GM03348 (cell line): ENCODE measurements at places on chromosomes 12 and 14.
A peak's percentile ranks its signal among the peaks of the same experiment; 100 is the strongest.

DNA sequence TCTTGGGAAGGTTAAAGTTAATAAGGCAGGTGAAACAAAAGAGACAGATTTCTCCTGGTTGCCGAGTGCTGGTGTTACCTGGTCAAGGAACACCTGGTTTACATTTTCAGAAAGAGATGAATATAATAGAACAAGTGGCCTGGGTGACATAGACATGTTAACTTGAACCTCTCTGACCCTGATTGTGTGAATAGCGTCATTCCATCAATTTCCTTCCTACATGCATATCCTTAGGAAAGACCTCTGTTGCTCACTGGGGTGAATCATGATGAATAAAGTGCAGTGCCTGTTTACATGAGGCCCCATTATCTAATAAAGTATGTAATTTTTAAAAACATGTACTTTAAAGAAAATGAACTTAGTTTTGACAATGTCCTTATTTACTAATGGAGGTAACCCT lies 1822.9 kb upstream of the FLRT2 start:
- no peak for DNase-seq

GRCh38 chr14:31947680-31948595 lies 129.2 kb upstream of the ARHGAP5 start:
- no peak for DNase-seq

GRCh38 chr12:123828854-123829547 lies 66.9 kb downstream of the DNAH10 start:
- DNase-seq = no peak

DNA sequence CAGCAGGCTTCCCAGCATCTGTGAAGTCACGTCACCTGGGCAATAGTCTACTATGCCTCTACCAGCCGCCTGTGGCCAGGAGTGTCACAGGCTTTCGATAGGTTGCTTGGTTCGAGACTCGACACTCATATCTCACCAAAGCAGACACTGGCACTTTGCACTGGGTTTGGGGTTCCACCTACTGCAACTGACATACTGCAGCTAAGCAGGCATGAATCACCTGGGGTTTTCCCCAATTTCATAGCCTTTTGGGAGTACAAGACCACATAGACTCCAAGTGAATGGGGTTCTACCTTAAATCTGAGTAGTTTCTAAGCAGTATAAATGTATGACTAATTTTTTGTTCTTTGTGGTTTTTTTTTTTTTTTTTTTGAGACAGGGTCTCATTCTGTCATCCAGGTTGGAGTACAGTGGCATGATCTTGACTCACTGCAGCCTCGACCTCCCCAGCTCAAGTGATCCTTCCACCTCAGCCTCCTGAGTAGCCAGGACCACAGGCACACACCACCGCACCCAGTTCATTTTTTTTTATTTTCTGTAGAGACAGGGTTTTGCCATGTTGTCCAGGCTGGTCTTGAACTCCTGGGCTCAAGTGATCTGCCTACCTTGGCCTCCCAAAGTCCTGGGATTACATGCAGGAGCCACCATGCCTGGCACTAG lies 32.1 kb downstream of the DMAC2L start:
- DNase-seq = no peak

DNA sequence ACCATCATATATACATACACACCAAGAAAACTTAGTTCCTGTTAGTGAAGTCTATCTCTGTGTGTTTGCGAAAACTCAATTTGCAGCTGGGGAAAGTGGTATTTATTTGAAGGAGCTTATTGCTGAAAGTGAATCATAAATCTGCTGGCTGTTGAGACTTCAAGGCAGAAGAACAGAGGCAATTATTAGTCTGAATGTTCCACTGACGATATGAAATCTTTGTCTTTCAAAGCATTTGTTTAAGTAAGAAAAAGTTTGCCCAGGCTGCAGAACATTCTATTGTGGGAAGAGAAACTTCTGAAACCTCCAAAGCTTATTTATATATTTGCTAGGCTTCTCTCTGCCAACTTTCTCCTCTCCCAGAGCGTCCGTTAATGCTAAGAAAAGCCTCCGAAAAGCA lies 255.7 kb upstream of the TMPO start:
- no peak for DNase-seq

- DNase-seq = peak; percentile 42
These were observed 57.0 kb upstream of the FBRSL1 start for GRCh38 chr12:132432721-132433577.

DNA sequence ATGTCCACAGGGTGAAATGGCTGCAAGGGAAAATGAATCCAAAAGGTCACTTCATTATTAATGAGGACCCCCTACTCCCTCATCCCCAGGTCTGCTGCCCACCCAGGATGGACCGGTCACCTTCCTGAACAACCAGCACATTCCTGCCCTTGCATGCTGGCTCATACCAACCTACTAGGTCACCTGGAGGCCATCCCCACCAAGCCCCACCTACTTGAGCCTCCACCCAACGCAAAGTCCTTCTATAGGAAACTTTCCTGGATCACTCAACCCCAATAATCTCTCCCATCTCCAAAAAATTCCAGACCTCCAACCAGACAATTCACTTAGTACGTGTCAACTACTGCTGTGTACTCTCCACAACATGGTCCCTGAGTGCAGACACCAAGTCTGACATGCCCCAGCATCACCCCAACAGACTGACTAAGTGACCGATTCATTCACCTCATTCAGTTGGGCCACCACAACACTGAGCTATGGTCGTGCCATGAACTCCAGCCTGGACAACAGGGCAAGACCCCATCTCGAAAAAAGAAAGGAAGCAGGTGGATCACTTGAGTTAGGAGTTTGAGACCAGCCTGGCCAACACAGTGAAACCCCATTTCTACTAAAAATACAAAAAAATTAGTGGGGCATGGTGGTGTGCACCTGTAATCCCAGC lies 18.1 kb downstream of the CLMN start:
- DNase-seq = no peak

DNA sequence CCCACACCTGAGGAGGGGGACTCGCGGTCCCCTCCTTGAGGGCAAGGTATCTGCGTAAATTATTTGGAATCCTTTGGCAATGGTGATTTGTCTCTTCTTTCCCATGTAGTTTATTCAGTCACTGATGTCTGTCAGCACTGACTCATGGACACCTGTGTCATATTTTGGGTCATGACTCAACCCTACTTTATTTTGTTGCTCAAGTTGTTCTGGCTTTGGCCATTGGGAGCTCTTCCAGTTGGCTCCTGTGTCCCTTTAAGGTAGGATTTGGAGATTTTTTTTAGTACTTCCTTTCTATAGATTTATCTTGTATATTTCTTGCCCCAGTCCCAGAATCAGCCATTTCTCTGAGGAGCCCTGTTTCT lies 47.4 kb upstream of the C14orf180 start:
- DNase-seq = no peak

DNA sequence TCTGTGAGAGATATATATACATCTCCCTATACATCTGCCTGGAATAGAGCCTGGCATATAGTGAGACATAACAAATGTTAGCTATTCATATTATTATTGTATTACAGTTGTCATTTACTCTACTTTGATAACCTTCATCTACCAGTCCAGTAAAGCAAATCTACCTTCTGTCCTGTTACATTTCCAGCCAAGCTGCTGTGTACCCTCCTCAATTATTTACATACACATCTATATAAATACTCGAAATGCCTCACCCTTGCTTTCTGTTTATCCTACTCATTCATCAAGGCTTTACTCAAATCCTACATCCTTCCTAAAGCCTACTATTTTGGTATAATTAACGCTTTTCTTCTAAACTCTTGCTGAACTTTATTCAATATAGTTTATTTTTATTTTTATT lies 8.7 kb downstream of the ZBTB1 start:
- DNase-seq = no peak

GRCh38 chr12:58479401-58479800 lies 440.9 kb downstream of the LRIG3 start:
- DNase-seq = no peak

DNA sequence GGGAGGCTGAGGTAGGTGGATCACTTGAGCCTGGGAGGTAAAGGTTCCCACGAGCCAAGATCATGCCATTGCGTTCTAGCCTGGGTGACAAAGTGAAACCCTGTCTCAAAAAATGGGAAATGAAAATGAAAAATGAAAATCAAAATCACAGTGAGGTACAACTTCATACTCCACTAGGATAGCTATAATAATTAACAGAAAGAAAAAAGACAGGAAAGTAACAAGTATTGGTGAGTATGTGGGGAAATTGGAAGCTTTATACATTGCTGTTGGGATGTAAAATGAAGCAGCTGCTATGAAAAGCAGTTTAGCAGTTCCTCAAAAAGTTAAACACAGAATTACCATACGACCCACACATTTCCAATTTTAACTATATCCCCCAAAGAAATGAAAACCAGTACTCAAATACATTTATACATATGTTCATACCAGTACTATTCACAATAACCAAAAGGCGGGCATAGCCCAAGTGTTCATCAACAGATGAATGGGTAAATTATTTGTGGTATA lies 22.2 kb downstream of the SGPP1 start:
- DNase-seq = no peak

DNA sequence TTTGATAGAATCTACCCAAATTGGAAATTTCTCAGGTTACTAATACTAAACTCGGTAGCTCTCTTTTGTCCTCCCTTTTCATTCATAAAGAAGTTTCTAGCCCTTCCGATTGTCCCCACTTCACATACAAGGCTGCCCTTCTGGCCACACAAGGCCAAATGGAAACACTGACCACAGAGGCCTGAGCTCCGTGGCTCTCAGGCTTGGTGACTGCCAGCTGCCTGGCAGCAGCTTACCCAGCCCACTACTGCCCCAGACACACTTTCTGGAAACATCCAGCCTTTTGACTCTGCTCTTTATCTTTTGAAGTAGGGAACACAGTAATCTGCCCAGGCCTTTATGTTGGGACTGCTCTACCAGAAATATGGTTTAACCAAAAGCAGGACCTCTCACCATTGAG lies 167.2 kb downstream of the GCH1 start:
- no peak for DNase-seq

DNA sequence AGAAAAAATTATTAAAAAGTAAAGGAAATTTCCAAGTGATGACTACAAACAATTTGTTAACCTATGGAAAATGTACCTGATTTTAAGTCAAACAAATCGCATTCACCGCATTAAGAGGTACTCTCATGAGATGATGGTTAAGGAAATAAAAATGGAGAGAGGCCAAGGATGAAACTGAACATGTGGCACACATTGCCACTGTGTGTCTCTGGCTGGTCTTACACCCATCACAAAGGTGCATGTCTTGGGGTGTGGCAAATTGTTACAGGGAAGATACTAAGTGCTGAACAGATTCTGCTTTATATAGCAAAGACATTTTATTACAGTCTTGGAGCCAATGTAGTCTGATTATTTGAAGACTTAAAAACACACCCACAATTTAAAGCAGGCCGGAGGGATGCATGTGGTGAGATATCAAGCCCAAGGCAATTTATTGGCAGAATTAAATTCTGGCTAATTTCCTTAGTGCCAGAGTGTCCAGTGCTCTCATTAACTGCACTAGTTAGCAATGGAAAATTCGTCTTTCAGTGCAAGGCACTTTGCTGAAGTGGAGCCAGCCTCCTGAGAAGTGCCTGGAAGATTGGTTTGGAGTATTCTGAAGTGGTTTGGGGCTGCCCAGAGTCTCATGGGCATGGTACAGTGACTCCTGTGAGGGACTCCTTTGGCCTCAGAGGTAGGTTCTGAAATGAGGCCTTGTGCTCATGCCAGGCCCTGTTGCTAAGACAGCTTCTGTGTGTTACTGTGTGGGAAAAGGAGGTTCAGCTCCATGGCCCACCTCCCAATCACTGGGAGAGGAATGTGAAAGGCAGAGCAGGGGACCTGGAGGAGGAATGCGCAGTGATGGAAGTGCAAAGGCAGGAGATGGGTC lies 166.9 kb downstream of the BRMS1L start:
- no peak for DNase-seq

- DNase-seq = peak; percentile 82
These were observed 10.1 kb downstream of the NDRG2 start for GRCh38 chr14:21014761-21015190.

DNA sequence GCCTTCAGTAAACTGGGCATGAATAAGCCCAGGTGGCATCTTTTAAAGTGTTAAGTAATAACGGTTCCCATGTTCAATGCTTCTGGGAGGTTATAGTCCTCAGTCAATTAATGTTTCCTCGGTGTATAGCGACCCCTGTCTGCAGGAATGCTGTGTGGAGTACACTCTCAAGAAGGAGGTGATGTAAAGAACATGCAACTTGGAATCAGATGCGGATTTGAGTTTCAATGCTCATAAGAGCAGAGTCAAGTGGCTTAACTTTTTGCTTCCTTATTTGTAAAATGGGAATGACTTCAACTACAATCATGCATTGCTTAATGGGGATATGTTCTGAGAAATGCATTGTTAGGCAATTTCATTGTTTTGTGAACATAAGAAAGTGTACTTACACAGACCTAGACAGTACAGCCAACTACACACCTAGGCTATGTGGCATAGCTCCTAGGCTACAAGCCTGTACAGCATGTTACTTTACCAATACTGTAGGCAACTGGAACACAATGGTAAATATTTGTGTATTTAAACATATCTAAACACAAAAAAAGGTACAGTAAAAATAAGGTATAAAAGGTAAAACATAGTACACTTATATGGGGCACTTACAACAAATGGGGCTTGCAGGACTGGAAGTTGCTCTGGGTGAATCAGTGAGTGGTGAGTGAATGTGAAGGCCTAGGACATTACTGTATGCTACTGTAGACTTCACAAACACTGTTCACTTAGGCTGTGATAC lies 6.7 kb upstream of the MRPS35 start:
- peak; percentile 87 for DNase-seq

DNA sequence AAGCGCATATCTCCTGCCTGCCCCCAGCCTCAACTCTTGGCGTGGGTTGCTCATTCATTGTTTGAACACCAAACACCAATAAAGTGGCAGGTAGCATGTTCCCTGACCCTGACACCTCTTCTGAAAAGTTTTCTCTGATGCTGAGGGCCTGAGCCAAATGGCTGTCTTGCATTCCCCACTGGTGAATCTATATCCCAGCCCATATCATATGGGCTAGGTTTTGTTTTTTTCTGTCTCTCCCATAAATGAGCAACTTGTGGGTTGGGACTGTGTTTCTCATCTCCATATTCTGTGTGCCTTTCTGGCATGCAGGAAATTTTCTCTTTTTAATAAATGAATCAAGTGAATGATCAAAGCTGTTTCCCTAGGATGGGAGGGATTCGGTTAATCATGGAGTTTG lies 5.0 kb downstream of the MYO1A start:
- DNase-seq = no peak

DNA sequence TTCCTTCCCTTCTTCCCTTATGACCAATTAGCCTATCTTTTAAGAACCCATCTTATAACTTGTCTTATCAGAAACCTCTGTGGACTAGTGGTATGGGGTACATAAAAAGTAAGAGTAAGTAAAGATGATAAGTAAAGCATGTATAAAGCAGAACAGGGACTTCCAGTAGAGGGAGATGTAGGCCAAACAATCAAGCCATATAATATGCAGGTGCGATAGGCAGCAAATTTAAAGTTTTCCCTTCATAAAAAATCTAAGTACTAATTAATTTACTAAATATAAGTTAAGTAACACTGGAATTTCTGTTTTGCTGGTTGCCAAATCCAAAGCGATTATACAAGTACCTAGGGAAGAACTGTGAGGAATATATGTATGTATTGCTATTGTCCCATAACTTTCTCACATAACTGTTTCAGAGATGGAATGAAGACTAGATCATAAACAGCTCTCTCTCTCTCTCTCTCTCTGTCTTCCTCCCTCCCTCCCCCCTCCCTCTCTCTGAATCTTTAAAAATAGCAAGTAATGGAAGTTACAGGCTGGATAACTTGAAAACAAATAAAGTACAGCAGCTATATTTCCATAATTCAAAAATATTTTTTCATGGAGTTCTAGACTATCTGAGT lies 25.7 kb downstream of the METTL25 start:
- DNase-seq = peak; percentile 37

- DNase-seq = peak; percentile 5
These were observed 935 bp downstream of the TBC1D30 start for GRCh38 chr12:64825143-64826021.

- DNase-seq = peak; percentile 24
These were observed 35.5 kb upstream of the STON2 start for GRCh38 chr14:81435391-81436295.
